ENCODE measurements at places on chromosomes 6 and 20.

DNA sequence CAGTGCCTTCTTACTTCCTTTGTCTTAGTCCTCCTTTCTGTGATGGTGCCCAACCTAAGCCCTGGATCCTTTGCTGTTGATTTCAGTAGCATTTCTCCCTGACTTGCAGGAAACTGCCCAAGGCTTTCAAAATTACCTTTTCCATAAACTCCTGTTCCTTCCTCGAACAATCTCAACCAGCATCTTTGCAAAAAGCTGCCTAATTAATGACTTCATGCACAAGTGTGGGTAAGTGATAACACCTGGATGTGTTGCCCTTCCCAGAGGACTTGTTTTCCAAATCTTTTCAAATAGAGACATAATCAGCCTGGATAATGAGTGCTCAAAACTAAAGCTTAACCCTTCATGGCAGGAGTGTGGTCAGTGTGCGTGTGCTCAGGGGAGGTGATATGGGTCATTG is 118.0 kb downstream of the PCSK2 start:
- DNase-seq, result no peak

DNA sequence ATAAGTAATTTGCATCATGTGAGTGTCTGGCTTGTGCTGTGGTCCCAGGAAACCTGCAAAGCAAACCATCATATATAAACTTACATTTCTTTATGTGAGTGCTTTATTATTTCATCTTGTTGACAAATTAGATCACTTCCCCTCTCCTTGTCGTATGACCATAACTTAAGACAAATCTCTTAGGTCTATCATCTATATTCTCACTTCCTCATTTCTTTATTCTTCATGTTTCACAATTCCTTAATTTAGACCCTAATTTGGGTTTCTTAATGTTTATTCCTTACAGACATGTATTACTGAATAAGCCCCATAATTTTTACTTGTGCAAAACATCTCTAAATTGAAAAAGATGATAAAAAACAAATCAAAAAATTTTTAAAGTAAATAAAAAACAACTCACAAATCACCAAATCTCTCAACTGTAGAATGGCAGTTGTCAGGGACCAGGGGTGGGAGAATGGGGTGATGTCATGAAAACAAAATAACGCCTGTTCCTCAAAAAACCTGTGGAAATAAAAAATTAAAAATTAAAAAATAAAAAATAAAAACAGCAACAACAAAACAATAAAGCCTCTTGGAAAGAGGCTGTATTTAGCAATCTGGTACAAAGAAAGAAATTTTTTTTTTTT is 49.5 kb upstream of the FBXO30 start:
- no peak for DNase-seq

- no peak for DNase-seq
Measured at GRCh38 chr6:108706649-108707048, 141.6 kb upstream of the ARMC2 start.

GRCh38 chr6:26053992-26054780 is 33.0 kb upstream of the HFE start:
- DNase-seq, result no peak

- no peak for DNase-seq
Measured at GRCh38 chr6:16681260-16681873, 79.9 kb downstream of the ATXN1 start.

GRCh38 chr6:135314543-135314942 is 133.4 kb downstream of the MYB start:
- DNase-seq, result no peak

DNA sequence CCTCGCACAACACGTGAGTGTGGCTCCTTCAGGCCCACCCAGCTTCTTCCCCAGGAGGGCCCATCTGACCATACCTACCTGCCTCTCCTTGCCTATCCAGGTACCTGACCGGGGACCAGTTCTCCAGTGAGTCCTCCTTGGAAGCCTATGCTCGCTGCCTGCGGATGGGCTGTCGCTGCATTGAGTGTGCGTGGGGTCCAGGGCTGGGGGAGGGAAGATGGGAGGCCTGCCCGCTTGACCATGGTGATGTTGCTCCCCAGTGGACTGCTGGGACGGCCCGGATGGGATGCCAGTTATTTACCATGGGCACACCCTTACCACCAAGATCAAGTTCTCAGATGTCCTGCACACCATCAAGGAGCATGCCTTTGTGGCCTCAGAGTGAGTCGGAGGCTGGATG is 26.5 kb downstream of the PLCG1 start:
- no peak for DNase-seq

DNA sequence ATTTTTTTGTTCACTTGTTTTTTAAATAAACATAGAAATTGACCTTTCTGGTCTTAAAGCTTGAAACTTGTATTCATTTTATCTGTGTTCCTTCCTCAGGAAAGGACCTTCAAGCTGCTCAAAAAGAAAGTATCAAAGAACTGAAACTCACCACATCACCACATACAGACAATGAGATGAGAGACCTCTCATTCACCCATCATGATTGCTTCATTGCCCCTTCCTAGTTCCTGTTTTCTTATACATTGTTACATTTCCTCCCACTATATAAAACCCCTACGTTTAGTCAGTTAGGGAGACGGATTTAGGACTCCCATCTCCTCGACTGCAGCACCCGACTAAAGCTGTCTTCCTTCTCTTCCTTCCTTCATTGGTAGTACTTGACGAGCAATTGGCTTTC is 180.5 kb upstream of the OPRM1 start:
- DNase-seq, result no peak

- DNase-seq, result no peak
Measured at GRCh38 chr6:128479048-128479666, 41.2 kb downstream of the PTPRK start.

DNA sequence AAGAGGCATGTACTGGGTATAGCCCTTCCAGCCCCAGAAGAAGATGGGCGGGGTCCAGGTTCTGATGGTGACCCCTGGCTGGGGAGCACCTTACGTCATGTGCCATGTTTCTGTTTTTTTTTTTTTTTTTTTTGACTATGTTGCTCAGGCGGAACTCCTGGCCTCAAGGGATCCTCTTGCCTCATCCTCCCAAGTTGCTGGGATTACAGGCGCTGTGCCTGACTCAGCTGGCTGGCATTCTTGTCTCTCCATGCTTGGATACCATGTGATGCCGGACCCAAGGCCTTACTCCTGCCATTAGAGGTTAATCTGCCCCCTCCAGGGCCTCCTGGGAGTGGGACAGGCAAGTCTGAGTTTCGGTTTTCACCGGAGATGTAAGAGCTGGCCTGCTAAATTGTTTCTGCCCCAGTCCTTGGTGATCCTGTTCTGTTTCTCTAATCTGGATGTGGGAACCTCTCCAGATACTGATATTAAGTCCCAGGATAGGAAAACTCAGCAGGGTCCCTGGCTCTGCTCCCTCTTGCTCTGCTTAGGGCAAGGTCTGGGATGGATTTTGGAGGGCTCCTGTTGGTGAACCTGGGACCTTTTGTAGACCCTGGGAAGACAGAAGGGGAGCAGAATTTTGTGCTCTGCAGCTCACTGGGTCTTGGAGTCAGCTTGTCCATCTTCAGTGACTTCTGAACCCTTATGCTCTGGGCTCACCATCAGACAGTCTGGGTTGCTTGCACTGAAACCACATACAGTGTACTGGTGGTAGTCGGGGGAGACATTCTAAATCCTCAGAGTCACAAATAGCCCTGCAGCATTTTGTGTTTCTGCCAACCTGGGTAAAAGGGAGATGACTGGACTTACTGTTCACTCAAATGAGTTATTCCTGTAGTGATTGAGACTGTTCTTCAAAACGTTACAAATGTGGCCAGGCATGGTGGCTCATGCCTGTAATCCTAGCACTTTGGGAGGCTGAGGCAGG is 45.1 kb downstream of the PTK7 start:
- no peak for DNase-seq

DNA sequence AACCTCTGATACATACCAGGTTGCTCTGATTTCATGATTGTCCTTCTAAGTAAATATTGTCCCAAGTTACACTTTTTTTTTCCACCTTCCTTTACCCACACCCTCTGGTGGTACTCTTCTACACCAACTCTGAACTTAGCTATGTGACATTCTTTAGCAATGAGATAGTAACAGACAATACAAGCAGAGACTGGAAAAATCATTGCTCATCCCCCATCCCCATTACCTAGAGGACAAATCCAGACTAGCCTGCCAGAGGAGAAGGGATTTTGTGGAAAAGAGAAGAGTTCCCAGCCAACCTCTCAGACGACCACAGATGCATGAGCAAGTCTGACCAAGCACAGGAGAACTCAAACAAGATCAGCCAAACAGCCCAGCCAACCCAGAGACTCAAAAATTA is 32.8 kb upstream of the TFAP2B start:
- no peak for DNase-seq

- DNase-seq, result no peak
Measured at GRCh38 chr6:19444481-19444880, 392.7 kb upstream of the ID4 start.

DNA sequence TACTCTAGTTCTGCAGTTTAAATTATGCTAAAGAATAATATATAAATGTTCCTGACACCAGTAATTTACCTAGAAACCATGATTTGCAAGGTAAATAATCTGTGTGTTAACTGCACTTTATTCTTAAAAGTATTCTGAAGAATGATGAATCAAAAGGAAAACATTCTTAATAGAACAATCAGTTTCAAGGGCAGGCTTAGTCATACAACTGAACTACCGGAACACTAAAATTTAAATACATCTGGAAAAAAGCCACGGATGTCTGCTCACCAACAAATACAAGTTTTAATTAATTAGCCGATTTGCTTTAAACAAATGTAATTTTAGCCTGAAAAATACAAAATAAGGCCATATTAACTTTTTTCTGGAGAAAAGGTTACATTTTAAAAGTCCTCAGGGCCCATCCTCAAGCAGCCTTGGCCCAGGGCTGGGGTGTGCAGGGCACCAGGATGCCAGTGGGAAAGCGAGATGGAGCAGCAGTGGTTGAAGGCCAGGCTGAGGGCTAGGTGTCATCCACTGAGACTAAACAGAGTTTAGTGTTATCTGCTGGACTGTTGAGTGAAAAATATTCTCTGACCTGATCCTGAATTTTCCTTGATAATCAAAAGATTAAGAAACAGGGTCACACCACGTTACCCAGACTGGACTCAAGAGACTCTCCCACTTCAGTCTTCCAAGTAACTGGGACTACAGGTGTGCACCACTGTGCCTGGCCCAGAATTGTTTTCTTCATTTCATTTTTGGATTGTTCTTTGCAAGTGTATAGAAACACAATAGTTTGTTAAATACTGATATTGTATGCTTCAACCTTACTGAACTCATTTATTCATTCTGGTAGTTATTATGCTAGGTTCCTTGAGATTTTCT is 88.2 kb upstream of the DST start:
- DNase-seq, result no peak

GRCh38 chr20:37864298-37864697 is 38.6 kb upstream of the VSTM2L start:
- no peak for DNase-seq

- no peak for DNase-seq
Measured at GRCh38 chr6:133083248-133083967, 157.7 kb upstream of the EYA4 start.

GRCh38 chr6:161108916-161109315 is 117.3 kb downstream of the MAP3K4 start:
- no peak for DNase-seq

DNA sequence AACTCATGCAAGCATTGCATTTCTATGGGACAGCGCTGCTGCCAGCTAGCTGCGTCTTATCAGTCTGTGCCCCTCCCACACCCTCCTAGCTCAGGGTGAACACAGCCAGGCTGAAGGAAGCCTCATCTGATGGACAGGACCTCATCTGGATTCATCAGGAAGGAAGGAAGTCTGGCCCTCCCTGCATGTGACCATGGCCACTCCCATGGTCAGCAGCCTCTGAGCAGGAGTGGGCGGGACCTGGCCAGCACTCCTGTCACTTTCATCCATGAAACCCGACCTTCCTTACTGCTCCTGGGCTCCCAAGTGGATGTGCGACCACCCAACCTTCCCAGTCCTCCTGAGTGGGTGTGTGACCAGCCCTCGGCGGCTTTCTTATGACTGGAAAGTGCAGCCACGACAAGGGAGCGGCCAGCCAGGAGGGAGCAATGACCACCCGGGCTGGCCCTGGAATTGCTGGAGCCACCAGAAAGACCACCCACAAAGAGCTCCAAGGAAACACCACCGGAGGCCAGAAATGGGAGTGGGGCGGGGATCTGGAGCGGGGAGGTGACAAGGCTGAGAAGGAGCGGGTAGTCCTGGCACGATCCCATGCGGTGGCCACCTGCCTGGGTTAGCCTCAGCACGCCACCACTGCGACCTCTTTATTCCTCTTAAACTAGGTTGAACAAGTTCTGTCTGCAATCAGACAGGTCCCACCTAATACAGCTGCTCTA is 241.2 kb downstream of the TTLL2 start:
- no peak for DNase-seq

DNA sequence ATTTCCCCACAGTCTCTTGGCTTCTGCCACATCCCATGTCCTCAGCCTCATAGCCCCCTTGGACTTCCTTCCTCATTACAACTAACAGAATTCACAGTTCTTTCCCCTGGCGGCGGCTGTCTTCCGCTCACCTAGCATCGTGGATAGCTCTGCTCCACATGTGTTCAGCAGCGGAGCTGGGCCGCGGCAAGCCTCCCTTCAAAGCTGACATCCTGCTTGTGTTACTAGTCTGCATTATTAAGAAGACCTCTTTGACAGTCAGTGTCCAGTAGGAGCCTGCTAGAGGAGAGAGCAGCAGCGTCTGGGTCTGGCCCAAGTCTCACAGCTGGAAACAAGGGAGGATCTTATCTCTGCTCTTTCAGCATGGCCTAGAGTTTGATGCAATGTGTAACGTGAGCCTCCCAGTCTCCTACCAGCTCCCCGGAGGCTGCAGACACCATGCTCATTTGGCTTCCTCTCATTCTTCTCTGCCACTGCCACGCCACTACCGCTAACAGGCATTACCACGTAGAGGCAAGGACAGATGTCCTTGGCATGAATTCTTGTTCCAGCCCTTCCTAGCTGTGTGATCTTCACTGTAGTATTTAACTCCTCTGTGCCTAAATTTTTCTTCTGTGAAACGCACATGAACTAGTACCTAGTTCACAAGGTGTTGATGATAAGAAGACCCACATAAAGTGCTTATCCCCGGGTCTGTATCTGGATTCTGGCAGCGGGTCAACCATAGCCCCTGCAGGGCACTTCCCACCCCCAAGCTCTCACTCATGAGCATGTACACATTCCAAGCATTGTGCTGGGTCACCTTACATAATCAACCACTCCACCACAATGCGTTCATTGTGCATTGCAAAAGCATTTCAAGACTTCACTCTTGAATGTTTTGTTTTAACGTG is 107.1 kb upstream of the BACH2 start:
- no peak for DNase-seq

GRCh38 chr20:1489325-1489724 is 1.9 kb downstream of the SIRPB2 start:
- no peak for DNase-seq

All from hippocampal formation (tissue), 2 donors.